ENCODE measurements at places on chromosomes 12 and 14. TPM values are rescaled to one million over a fixed set of nuclear protein-coding genes. Genes with fewer than 3 reads are reported as not detected.

GPR137C gene
- total RNA-seq = 0.49 TPM

RPGRIP1 gene
- total RNA-seq = not detected

CD163L1 gene
- 0.08 TPM for total RNA-seq

GALNT16 gene
- total RNA-seq = 1.6 TPM

ANKRD33 gene
- total RNA-seq = not detected

SLC5A8 gene
- total RNA-seq = not detected

SLC41A2 gene
- total RNA-seq = 32.3 TPM

NDRG2 gene
- 10.5 TPM for total RNA-seq

WIF1 gene
- total RNA-seq = under 0.01 TPM

PLEKHD1 gene
- total RNA-seq = not detected

TFCP2 gene
- 10.8 TPM for total RNA-seq

Measured in fibroblast of the aortic adventitia (primary cell).